ENCODE measurements at places on chromosomes 1 and 21. TPM values are rescaled to one million over a fixed set of nuclear protein-coding genes. Genes with fewer than 3 reads are reported as not detected.
A peak's percentile ranks its signal among the peaks of the same experiment; 100 is the strongest.

DNA sequence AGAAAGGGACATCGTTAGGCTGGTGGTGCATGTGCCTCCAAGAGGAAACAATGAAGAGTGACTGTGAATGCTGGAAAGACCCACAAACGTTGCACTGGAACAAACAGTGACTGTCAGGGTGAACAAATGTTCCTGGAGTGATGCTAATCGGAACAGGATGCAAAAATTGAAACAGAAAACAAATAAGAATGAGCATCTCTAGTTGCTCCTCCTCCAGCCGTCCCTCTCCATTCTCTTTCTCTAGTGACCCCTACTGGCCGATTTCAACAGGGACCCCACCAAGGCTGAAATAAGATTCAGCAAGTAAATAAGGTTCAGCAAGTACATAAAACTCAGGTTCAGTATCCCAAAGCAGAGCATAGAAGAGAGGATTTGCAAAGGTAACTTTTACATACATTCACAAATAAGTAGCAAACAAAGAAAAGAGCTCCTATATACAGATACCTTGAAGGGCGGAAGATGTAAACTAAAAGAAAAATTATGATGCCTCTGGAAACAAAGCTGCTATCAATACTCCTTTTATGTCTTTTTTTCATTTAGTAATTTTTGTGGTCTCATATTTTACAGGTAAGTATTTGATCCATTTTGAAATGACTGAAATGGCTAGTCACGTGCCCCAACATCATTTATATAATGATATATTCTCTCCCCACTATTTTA is 836.1 kb upstream of the ADAMTS5 start:
- DNase-seq: no peak
- H3K4me1 ChIP-seq: no peaks in the 10 kb centered on the region
- H3K36me3 ChIP-seq: no peaks in the 10 kb centered on the region
- H3K27ac ChIP-seq: no peak overlapping the region
- H3K4me3 ChIP-seq: no peak overlapping the region
- H3K27me3 ChIP-seq: no peaks in the 10 kb centered on the region

Gene C8B
- total RNA-seq: 0.26 TPM

Gene CLDN14
- not detected for total RNA-seq

Gene LRRC53
- not detected for total RNA-seq

DNA sequence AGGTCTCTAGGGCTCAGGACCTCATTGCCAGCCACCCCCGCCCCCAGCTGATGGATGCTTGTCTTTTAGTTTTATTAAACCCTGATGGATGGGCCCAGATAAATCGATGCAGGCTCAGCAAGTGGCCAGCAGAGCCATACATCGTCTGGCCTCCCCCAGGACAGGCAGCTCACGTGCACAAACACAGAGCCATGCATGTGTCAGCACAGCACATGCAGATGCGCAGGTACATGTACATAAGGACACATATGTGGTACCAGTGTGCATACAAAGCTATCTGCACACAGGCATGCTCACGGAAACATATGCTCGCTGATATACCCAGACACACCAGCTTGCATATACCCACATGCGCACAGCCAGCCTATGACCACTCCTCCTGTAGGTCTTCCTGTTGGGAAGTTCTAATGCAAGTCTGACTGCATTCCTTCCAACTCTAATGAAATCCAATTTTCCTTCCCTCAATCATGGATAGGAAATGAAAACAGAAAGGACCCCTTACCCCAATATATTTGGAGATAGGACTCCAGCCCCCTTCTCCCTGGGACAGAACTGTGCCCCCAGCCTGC is 897 bp downstream of the COL16A1 start:
- H3K27me3 ChIP-seq: peaks cover 17% of the 10 kb centered on the region
- no peaks in the 10 kb centered on the region for H3K36me3 ChIP-seq
- no peak for DNase-seq
- H3K4me1 ChIP-seq: peaks cover 17% of the 10 kb centered on the region

Gene BGLAP
- 1.0 TPM for total RNA-seq

Gene MEGF6
- total RNA-seq: 40.6 TPM

Gene RHOU
- 18.1 TPM for total RNA-seq

Gene NDUFV3
- 37.9 TPM for total RNA-seq

Gene CELA2B
- 0.63 TPM for total RNA-seq

GRCh38 chr1:217981430-217981829 is 303.7 kb upstream of the RRP15 start:
- no peaks in the 10 kb centered on the region for H3K4me1 ChIP-seq
- H3K4me3 ChIP-seq: no peak overlapping the region
- H3K36me3 ChIP-seq: no peaks in the 10 kb centered on the region
- H3K27ac ChIP-seq: no peak overlapping the region
- H3K27me3 ChIP-seq: no peaks in the 10 kb centered on the region

GRCh38 chr1:34266127-34266951 is 89.6 kb downstream of the C1orf94 start:
- DNase-seq: no peak
- no peaks in the 10 kb centered on the region for H3K36me3 ChIP-seq
- H3K27ac ChIP-seq: no peak overlapping the region
- H3K27me3 ChIP-seq: peaks cover 23% of the 10 kb centered on the region
- H3K4me1 ChIP-seq: no peaks in the 10 kb centered on the region

Gene SHISA4
- total RNA-seq: 26.1 TPM

DNA sequence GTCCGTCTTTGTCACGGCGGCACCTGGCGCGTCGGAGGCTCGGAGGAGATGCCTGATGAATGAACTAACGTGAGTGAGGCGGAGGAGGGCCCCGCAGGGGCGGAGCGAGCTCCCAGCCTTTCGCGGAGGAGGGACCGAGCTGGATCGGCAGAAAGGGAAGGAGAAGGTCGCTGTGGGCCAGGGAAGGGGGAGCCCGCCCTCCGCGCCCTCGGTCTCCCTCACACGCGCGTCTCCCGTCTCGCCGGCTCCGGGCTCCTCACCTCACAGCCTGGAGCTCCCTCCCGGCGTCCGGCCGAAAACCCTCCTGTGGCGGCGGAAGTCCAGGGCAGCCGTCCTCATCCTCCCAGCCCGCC is 519 bp downstream of the ZNF496 start:
- H3K36me3 ChIP-seq: peaks cover 35% of the 10 kb centered on the region
- H3K4me3 ChIP-seq: peak overlapping the region; percentile 98
- H3K4me1 ChIP-seq: peaks cover 44% of the 10 kb centered on the region
- H3K27me3 ChIP-seq: no peaks in the 10 kb centered on the region
- DNase-seq: peak; percentile 48

- H3K27ac ChIP-seq: peak overlapping the region; percentile 88
- no peak overlapping the region for H3K4me3 ChIP-seq
- H3K27me3 ChIP-seq: no peaks in the 10 kb centered on the region
- DNase-seq: no peak
- H3K4me1 ChIP-seq: peaks cover 52% of the 10 kb centered on the region
These were observed 77.1 kb downstream of the ITPKB start for GRCh38 chr1:226661965-226662364.

DNA sequence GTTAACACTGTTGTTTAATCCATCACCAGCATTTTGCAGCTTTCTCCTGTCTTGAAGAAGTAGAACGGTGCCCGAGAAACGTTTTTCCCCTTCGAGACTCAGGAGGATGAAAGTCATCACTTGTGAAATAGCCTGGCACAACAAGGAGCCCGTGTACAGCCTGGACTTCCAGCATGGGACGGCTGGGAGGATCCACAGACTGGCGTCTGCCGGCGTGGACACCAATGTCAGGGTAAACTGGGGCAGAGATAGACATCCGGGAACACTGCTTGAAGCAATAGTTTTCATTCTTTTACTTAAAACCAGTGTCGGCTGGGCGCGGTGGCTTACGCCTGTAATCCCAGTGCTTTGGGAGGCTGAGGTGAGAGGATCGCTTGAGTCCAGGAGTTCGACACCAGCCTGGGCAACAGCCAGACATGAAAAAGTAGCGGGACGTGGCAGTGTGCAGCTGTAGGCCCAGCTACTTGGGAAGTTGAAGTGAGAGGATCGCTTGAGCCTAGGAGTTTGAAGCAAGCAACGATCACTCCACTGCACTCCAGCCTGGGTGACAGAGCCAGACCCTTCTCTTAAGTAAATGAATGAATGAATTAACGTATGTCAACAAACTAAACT is 945 bp downstream of the CHAF1B start:
- no peak for DNase-seq
- no peaks in the 10 kb centered on the region for H3K4me1 ChIP-seq
- no peaks in the 10 kb centered on the region for H3K36me3 ChIP-seq
- H3K27ac ChIP-seq: no peak overlapping the region
- H3K4me3 ChIP-seq: peak overlapping the region; percentile 44

Gene LMOD1
- 17.9 TPM for total RNA-seq

DNA sequence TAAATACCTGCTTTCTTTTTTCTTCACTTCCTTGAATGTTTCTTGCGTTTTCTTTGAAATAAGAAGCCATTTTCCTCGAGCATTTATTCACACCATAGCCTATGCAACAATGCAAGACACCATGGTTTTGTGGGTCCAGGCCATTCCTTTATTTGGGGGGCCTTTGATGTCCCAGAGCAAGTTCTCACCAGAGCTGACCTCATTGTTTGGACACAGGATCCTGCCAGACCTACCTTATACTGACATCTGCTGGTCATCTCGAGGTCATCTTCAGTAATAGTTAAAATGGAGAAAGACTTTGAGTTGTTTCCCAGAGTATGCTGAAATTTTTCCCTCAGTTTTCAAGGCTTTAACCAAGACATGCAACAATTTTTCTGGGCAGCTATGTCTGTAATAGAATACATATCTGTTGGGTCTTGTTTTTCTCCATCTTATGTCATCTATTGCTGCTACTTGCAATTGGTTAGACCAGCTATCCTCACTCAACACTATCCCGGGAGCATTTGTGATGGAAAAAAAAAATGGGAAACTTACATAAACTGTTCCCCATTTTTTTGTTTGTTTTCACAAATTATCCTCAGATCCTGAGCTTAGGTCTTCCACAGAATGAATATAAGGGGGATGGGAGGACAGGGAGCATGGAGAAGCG is 34.0 kb upstream of the BACE2 start:
- H3K27ac ChIP-seq: no peak overlapping the region
- H3K4me3 ChIP-seq: no peak overlapping the region
- no peak for DNase-seq
- H3K36me3 ChIP-seq: no peaks in the 10 kb centered on the region
- no peaks in the 10 kb centered on the region for H3K4me1 ChIP-seq

DNA sequence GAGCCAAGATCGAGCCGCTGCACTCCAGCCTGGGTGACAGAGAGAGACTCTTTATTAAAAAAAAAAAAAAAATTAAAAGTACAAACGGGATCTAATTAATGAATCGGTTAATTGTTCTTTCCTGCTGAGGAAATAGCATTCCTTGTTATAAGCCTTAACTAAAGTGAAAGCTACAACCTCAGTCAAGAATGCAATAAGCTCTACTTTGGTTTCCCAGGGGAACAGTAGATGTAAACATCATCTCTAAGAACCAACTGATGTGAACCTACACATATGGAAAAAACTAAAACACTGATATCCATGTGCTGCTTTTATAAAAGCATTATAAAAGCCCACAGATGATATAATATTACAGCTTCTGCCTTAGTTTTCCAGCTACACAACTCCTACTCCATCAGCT is 41.9 kb downstream of the LPGAT1 start:
- no peaks in the 10 kb centered on the region for H3K36me3 ChIP-seq
- no peaks in the 10 kb centered on the region for H3K4me1 ChIP-seq
- H3K27me3 ChIP-seq: no peaks in the 10 kb centered on the region
- no peak for DNase-seq

Gene CELA3B
- not detected for total RNA-seq

- no peak overlapping the region for H3K27ac ChIP-seq
- H3K4me1 ChIP-seq: no peaks in the 10 kb centered on the region
- DNase-seq: no peak
- H3K27me3 ChIP-seq: peaks cover 20% of the 10 kb centered on the region
- no peak overlapping the region for H3K4me3 ChIP-seq
These were observed 39.5 kb downstream of the TRIM11 start for GRCh38 chr1:228366866-228367741.

DNA sequence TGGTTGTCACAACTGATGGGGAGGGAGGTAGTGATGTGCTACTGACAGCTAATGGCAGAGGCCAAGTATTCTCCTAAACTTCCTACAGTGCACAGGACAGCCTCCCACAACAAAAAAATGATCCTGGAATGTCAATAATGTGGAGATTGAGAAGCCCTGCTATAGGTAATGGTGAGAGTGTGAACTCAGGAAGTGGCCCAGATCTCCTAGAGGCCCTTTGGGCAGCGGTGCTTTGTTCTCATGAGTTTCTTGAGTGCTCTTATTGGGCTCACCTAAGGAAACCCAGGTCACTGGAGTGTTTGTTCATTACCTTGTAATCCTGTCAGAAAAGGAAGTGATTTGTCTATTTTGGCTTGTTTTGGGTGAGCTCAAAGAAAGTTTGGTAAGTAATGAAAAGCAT is 5.9 kb downstream of the OTUD3 start:
- H3K27me3 ChIP-seq: no peaks in the 10 kb centered on the region
- H3K27ac ChIP-seq: no peak overlapping the region
- H3K4me3 ChIP-seq: no peak overlapping the region
- H3K36me3 ChIP-seq: no peaks in the 10 kb centered on the region
- peaks cover 27% of the 10 kb centered on the region for H3K4me1 ChIP-seq

GRCh38 chr1:15243275-15244043 is 3.6 kb upstream of the FHAD1 start:
- no peak overlapping the region for H3K27ac ChIP-seq
- H3K4me3 ChIP-seq: no peak overlapping the region
- DNase-seq: peak; percentile 47
- H3K4me1 ChIP-seq: peaks cover 34% of the 10 kb centered on the region
- no peaks in the 10 kb centered on the region for H3K36me3 ChIP-seq
- peaks cover 11% of the 10 kb centered on the region for H3K27me3 ChIP-seq

Gene FH
- total RNA-seq: 60.1 TPM

Measured in left lung (tissue), 14 donors.